ENCODE measurements at places on chromosomes 6 and 20.

DNA sequence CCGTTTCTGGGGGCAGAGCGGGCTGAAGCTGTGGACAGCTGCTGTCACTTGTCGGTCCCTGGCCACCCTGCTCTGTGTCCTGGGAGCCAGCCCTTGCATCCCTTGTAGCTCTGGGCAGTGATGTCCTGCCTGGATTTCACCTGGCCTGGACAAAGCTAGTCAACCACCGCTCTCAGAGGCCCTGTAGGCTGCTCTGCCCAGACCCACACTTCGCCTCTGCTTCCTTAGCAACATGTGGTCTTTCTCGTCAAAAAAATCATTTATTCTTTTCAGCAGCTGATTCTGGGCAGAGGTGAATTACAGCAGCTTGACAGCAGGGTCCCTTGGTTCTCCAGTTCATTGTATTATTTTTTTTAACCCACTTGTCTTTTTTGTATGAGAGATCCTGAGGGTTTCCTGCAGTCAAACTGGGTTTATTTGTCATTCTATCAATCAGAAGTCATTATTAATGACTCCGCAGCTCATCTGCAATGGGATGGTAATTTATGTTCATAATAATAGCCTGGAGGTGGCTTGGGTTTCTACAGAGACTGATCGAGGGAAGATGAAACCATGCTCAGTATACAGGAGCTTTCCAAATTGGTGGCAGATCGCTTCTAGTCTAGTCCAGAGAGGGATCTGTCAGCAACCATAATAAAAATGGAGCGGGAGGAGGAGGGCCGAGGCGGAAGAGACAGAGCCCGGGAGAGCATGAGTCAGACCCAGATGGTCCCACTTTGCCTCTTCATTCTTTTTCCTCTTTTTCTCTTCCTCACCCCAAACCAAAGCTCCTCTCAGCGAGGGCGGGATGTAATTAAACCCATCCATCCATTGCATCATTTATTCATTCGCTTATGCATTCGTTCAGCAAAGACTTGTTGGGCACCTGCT lies 22.4 kb downstream of the EDN3 start:
- no peak for DNase-seq

DNA sequence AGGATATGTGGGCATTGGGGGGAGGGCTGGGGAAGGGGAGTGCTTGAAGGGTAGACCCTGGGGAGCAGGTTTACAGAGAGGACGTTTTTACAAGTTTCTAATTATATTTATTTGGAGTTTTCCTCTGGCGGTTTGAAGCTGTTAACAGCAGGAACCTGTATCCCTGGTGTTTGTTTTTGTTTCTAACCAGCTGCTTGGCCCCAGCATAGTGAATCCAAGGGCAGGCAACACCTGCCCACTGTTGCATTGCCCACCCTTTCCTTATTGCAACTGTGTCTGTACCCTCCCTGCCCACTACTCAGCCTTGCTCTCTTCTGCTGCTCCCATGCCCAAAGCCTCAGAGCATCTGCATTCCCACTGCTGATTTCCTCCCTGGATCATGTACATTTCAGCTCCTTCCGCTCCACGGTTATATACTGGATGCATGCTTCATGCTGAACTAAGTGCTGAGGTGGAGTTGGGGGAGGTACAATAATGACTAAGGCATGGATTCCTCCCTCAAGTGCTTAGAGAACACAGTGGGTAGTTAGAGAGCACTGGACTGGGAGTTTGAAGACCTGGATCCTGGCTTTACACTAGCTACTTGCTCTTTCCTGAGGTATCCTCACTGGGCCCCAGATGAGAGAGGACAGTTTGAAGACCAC lies 6.0 kb downstream of the SCUBE3 start:
- no peak for DNase-seq

- no peak for DNase-seq
Measured at GRCh38 chr6:165704045-165704748, 41.2 kb upstream of the PDE10A start.

- no peak for DNase-seq
Measured at GRCh38 chr6:20409427-20409971, 7.8 kb downstream of the E2F3 start.

DNA sequence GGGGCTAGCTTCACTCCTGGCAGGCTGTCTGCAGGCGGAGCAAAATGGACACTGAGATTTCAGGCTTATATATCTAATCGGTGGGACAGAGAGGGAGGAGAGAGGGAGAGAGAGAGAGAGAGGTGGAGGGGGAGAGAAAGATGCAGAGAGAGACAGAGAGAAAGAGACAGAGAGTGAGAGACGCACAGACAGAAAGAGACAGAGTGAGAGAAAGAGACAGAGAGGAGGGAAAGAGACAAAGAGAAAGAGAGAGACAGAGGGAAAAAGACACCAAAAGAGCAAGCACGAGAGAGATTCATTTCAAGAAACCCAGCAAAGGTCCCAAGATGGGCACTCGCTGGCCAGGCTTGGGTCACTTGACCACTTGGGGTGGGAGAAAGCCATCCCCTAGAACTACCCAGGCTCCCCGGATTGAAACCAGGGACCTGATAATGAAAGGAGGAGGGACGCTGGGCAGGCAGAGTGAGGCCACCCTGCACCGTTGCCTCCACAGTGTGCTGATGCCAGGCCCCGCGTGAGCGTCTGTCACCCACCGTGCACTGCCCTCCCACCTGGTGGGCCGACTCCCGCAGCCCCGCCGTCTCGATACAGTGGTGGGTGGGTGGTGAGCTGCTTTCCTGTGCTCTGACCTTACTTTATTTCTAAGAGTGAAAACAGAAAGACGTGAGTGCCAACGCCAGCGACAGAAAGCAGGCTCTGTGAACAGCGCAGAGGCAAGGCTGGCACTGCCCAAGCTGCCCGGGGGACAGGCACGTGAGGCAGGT lies 67.9 kb upstream of the SLCO4A1 start:
- DNase-seq: no peak

GRCh38 chr6:34867484-34867883 lies 20.4 kb downstream of the TAF11 start:
- no peak for DNase-seq

- DNase-seq: peak; percentile 39
Measured at GRCh38 chr6:167782698-167783517, 43.8 kb upstream of the AFDN start.

GRCh38 chr6:135905604-135906300 lies 54.3 kb downstream of the PDE7B start:
- no peak for DNase-seq

DNA sequence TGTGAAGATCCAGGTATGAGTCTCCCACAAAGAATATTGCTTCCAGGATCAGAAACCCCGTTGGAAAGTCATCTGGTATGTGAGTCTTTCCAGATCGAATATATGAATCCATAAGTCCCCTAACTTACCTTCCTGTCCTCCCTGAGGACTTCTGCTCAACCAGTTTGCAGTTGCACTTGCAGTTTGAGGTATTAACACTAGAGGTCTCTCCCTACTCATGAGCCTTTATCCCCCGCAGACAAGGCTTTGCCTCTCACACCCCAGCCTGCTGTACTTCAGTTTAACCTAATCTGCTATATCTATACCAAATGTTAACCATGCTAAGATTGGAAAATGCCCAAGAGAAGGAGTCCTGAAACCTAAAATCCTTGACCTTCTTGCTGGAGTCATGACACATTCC lies 135.3 kb upstream of the DEFB112 start:
- DNase-seq: no peak

- DNase-seq: no peak
Measured at GRCh38 chr6:74128536-74128935, 432.5 kb downstream of the CD109 start.

DNA sequence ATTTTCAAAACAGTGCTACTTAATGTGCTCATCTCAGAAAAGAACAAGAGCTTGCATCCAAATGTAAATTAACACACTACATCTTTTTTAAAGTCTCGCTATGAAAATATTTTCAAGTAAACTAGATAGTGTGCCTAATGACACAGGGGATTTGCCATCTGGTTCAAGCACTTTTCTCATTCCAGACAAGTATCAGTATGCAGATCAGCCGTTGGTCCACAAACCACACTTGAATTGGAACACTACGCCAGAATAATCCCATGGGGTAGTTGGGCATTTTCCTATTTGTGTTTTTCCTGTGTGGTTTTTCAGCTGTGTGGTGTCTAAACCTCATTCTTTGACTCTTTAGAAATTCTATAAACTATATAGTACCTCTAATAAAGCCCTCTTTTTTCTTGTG lies 256.2 kb downstream of the EPHA7 start:
- no peak for DNase-seq

GRCh38 chr6:135291288-135292076 lies 110.4 kb downstream of the MYB start:
- DNase-seq: no peak

DNA sequence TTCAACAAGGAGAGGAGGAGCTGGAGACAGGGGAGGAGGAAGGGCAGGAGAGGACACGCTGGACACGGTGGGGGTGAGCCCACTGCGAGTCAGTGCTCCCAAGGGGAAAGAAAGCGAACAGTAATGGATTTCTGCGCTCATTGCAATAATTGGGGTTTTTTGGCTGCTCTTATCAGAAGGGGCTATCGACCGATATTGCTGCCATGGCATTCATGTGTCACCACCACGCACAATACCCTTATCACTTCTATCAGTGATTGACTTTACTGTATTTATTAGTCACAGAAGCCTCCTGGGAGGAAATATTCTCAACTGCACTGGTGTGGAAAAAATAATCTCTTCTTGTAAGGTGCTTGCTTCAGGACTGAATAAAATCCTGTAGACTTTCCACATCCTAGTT lies 55.8 kb downstream of the CEP43 start:
- DNase-seq: no peak

Measured in mesenteric fat pad (tissue), 1 donor.